ENCODE measurements at places on chromosomes 6 and 20. TPM values are rescaled to one million over a fixed set of nuclear protein-coding genes. Genes with fewer than 3 reads are reported as not detected.

DNA sequence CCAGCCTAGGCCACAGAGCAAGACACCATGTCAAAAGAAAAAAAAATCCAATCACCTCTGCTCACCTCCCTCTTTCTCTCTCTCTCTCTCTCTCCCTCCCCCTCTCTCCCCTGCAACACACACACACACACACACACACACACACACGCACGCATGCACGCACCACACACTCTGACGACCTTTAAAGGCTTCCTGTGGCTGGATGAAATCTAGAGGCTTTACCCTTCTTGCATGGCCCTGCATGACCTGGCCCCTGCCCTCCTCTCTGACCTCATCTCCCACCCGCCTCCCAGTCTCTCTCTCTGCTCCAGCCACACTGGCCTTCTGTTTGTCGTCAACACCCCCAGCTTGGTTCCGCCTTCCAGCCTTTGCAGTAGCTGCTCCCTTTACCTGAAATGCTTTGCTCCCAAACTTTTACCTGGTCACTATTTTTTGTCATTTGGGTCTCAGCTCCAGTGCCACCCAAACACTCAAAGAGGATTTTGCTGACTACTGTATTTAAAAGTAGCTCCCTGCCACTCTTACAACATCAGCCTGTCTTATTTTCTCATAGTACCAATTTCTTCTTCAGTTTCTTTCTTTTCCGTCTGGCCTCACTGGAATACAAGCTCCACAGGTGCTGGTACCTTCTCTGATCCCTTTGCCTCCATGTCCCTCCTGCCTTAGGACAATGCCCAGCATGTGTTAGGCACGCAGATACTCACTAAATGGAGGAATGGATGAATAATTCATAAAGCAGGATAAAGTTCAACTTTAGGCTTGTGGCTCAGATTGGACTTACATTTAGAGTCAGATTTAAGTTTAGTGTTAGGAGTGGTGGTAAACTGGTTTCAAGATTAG, 4.3 kb upstream of the LTA start:
- H3K36me3 ChIP-seq: no peaks in the 10 kb centered on the region
- no peak for DNase-seq
- peaks cover 2% of the 10 kb centered on the region for H3K4me1 ChIP-seq
- no peak overlapping the region for H3K4me3 ChIP-seq

HLA-DQB1 gene
- not detected for total RNA-seq

DNA sequence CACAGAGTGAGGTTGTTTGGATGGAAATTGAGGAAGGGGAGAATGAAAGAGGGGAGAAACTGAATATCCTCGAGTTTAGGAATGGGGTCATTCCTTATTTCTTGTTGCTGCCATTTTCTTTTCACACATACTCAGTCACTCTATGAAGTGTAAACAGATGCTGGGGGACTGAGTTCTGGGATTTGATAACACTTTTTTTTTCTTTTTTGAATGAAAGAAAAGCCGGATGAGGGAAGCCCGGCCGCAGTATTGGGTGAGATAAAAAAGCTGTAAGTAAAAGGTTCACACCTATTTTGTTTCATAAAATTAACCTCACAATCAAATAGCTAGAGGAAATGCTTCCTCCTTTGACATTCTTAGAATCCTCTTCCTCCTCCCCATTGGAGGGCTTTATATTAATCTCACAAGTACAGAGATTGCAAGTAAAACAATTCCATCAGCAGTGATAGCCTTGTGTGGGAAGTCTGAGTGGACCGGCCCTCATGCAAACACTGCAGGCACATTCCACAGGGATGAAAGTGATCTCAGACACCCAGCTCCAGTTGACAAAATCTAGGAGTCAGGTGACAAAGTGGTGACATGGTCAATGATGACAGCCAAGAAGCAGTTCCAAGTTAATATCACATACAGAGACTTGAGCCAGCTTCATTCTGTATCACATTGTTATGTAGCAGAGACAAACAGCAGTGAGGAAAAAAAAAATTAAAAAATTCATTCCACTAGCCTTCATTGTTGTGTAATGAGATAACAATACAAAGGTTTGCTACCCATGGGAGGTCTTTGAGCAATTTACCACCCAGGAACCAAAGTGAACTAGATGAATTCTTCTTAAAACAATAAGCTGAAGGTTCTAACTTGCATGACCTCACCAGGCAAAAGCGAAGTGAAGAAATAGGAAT, 391.1 kb upstream of the HSF2 start:
- H3K4me3 ChIP-seq: no peak overlapping the region
- H3K36me3 ChIP-seq: peaks cover 2% of the 10 kb centered on the region
- H3K4me1 ChIP-seq: peaks cover 45% of the 10 kb centered on the region
- peaks cover 7% of the 10 kb centered on the region for H3K27me3 ChIP-seq
- no peak for DNase-seq

DNA sequence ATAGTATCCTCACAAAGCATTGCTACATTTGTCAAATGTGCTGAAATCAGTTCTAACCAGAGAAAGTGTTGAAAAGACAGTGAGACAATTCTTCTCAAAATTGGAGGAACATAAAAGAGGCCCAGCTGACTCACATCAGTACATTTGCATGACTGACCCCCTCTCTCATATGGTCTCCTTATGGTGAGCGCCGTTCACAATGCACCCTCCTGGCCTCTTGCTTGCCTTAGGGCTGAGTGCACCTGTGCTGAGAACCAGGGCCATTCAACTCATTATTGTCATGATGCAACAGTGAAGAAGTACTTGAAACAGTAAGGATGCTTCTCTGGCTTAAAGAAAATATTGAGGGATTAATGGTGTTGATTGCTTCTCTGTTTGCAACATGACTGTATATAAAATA, 375.2 kb upstream of the AGPAT4 start:
- H3K27me3 ChIP-seq: no peaks in the 10 kb centered on the region
- peaks cover 15% of the 10 kb centered on the region for H3K4me1 ChIP-seq
- H3K27ac ChIP-seq: no peak overlapping the region
- no peak overlapping the region for H3K4me3 ChIP-seq
- DNase-seq: no peak

DNA sequence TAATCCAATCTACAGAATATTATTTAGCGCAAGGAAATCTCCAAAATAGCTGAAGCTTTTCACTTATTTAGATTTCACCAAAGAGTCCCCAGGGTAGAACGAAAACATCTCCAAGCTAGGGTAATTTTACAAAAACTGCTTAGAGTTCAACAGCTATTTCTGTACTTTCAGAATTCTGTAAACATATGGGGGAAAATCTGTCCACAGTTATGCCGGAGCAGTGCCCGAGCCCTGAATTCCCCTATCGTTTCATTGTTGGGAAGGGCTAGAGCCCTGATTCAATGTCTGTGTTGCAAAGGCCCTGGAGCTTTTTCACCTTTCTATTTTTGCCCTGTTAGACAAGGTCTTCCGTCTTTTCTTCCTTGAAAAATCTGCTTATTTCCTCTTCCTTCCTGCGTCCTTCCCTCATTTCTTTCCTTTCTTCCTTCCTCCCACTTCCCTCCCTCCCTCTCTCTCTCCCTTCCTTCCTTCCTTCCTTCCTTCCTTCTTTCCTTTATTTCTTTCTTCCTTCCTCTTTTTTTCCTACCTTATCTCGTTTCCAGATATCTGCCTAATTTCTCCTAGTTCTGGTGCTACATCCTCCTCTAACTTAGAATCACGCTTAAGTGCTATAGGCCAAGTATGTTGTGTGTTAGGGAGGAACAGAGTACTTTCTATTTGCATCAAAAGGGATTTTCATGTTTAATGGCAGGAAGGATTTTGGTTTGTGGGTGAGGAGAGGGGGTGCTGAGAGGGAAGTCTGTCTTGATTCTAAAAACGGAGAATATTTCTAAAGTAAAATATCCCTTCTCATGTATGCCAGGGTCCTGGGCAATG, 122.5 kb upstream of the BMP2 start:
- H3K27me3 ChIP-seq: peaks cover 10% of the 10 kb centered on the region
- DNase-seq: no peak
- H3K36me3 ChIP-seq: no peaks in the 10 kb centered on the region
- no peak overlapping the region for H3K4me3 ChIP-seq
- peaks cover 8% of the 10 kb centered on the region for H3K4me1 ChIP-seq
- H3K27ac ChIP-seq: no peak overlapping the region

GRCh38 chr6:38651121-38651784, 11.5 kb upstream of the BTBD9 start:
- H3K36me3 ChIP-seq: peaks cover 3% of the 10 kb centered on the region
- no peaks in the 10 kb centered on the region for H3K27me3 ChIP-seq
- no peak overlapping the region for H3K27ac ChIP-seq
- no peak overlapping the region for H3K4me3 ChIP-seq
- H3K4me1 ChIP-seq: peaks cover 7% of the 10 kb centered on the region

- no peak overlapping the region for H3K4me3 ChIP-seq
- DNase-seq: no peak
- no peaks in the 10 kb centered on the region for H3K36me3 ChIP-seq
- no peak overlapping the region for H3K27ac ChIP-seq
Observed at GRCh38 chr6:168499045-168499650, 58.2 kb downstream of the SMOC2 start.

- peaks cover 60% of the 10 kb centered on the region for H3K36me3 ChIP-seq
- no peaks in the 10 kb centered on the region for H3K27me3 ChIP-seq
- H3K27ac ChIP-seq: no peak overlapping the region
- DNase-seq: no peak
Observed at GRCh38 chr6:161108916-161109315, 117.3 kb downstream of the MAP3K4 start.

DNA sequence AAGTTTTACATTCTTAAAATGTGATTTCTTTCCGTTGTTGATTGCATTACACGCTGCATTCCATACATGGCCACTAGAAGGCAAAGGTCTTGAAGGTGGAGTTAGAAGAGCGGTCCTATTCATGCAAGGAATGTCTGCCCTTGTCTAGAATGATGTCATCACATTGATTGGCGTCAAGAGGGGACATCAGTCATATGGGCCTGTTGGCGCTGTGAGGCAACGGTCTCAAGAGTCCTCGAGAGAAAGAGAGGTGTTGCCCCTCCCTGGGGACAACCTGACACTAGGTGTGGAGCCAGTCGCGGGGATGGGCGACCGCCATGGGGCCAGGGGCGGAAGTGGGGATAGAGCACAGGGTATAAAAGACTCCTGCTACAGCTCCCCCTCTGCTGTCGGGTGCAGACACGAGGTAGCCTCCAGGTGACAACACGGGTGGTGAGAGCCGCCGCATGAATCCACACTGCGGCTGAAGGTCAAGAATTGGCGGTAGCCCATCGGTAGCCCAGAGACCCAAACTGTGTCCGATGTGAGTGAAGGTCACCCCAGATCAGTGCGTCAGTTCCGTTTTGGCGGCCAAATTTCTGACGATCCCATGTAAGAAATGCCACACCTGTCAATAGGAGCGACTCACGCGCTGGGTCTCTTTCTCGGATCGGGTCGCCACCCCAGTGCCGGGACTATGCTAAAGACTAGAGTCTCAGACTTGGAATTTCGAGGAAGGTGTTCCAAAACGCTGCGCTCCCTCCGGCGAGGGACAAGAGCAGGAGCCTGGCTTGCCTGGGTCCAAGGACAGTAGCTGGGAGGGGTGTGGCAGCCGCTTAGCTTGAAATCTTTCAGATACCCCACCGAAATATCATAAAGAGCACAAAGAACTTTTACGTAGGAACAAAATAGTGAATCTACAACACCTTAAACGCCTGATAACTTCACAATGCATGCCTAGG, 93.2 kb upstream of the ZNF184 start:
- no peak overlapping the region for H3K4me3 ChIP-seq
- H3K36me3 ChIP-seq: no peaks in the 10 kb centered on the region
- H3K27me3 ChIP-seq: peaks cover 64% of the 10 kb centered on the region
- no peaks in the 10 kb centered on the region for H3K4me1 ChIP-seq

NMBR gene
- not detected for total RNA-seq

- H3K27ac ChIP-seq: no peak overlapping the region
- H3K27me3 ChIP-seq: no peaks in the 10 kb centered on the region
- no peaks in the 10 kb centered on the region for H3K36me3 ChIP-seq
- H3K4me1 ChIP-seq: no peaks in the 10 kb centered on the region
- no peak for DNase-seq
Observed at GRCh38 chr6:158834675-158835385, 15.7 kb upstream of the EZR start.

DNA sequence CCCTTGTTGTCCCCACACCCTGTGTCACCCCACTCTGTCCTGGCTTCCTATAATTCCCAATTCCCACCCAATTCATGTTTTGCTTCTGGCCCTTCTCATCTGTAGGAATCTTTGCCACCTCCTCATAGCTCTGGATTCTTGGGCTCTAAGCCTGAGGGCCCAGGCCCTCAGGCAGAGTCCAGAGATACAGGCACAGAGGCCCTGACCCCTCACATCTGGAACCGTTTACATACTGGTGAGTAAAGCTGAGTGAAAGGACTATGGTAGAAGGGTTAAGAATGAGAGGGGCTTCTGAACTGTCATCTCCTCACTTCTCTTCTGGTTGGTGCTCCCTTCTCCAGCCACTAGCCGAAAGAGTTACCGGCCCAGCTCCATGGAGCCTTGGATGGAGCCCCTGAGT, 13.6 kb downstream of the PRRC2A start:
- peaks cover 41% of the 10 kb centered on the region for H3K36me3 ChIP-seq
- H3K4me1 ChIP-seq: peaks cover 2% of the 10 kb centered on the region
- no peak overlapping the region for H3K4me3 ChIP-seq

DNA sequence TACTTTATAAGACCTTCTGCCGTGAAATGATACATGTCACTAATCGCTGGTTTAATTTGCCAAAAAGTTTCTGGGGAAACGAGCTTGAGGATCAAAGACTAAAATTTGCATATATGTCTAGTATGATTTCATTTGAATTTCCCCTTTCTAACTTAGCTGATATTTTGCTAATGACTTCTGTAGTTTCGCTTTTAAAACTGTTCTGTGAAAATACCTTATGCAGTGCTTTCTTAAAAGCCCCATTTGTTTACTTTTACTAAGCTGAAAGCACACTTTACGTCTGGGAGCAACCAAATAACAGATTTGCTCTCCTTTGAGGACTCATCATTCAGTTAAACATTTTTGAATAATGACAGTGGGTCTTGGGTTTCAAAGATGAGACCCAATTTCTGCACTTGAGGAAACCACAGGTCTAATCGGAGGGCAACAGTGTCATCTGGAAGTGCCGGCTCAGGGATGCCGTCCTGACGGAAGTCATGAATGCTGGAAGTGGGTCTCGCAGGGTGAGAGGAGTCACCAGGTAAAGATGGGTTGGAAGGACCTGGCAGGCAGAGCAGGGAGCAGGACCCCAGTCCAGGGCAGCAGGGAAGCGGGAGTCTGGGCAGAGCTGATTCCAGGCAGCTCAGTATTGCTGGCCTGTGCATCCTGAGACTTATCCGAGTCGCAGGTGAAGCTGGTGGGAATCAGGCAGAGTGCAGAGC, 33.2 kb downstream of the PLEKHG1 start:
- H3K4me3 ChIP-seq: no peak overlapping the region
- no peak for DNase-seq
- peaks cover 7% of the 10 kb centered on the region for H3K4me1 ChIP-seq
- H3K27me3 ChIP-seq: peaks cover 38% of the 10 kb centered on the region

DNA sequence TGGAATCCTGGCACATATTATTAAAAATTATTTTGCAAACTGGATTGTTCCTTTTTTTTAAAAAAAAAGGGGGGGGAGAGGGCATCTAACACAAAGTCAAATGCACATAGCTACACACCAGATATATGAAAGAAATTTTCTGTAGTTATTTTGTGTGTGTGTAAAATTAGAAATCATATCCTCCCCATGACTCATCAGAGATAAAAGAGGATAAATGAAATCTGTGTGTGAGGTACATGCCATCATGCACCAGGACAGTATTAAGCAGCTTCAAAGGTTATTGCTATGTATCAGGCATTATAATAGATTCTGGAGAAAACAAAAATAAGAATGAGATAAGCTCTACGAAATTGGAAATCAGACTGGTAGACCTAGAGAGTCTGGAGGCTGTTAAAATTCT, 5.2 kb downstream of the BTBD9 start:
- no peaks in the 10 kb centered on the region for H3K36me3 ChIP-seq
- no peak overlapping the region for H3K27ac ChIP-seq
- no peaks in the 10 kb centered on the region for H3K27me3 ChIP-seq
- no peak overlapping the region for H3K4me3 ChIP-seq
- H3K4me1 ChIP-seq: peaks cover 10% of the 10 kb centered on the region
- DNase-seq: no peak

- H3K4me3 ChIP-seq: no peak overlapping the region
- no peak for DNase-seq
- no peaks in the 10 kb centered on the region for H3K36me3 ChIP-seq
- no peak overlapping the region for H3K27ac ChIP-seq
- H3K4me1 ChIP-seq: peaks cover 26% of the 10 kb centered on the region
Observed at GRCh38 chr6:10314163-10314955, 100.5 kb downstream of the TFAP2A start.

Measured in osteocyte (in vitro differentiated cells).